ENCODE measurements at places on chromosomes 5 and 9. TPM values are rescaled to one million over a fixed set of nuclear protein-coding genes. Genes with fewer than 3 reads are reported as not detected.

Gene CCNO
- not detected for total RNA-seq

Gene HTR4
- total RNA-seq = 0.99 TPM

Gene TYRP1
- 74.1 TPM for total RNA-seq

Gene SLC34A1
- total RNA-seq = not detected

Gene FREM1
- 3.0 TPM for total RNA-seq

Gene TUSC1
- 9.2 TPM for total RNA-seq

Gene DMGDH
- 2.4 TPM for total RNA-seq

Gene SREK1IP1
- total RNA-seq = 11.7 TPM

Gene TMEM250
- total RNA-seq = 15.1 TPM

Gene C9orf50
- not detected for total RNA-seq

Gene HDAC3
- total RNA-seq = 27.4 TPM

Gene TMEM141
- total RNA-seq = 71.4 TPM

Gene GABRA6
- total RNA-seq = not detected

Gene BSPRY
- 0.25 TPM for total RNA-seq

Gene DOCK2
- total RNA-seq = 4.2 TPM

Gene ROPN1L
- 0.38 TPM for total RNA-seq

Gene CDK7
- 10.5 TPM for total RNA-seq

Gene LCN12
- 7.8 TPM for total RNA-seq

Gene PCDHA13
- total RNA-seq = not detected

Gene TMEM174
- not detected for total RNA-seq

Gene PTPN3
- 27.4 TPM for total RNA-seq

Gene TSLP
- total RNA-seq = 5.3 TPM

Gene CFAP90
- not detected for total RNA-seq

Gene LOX
- total RNA-seq = 4.4 TPM

Gene SLC1A1
- total RNA-seq = 3.1 TPM

Gene FGFR4
- 0.93 TPM for total RNA-seq

Gene CEL
- total RNA-seq = 1.9 TPM

Gene DMRT3
- not detected for total RNA-seq

Gene DBH
- not detected for total RNA-seq

Gene FAM78A
- 47.3 TPM for total RNA-seq

Gene NMUR2
- not detected for total RNA-seq

Gene UBE2QL1
- 25.5 TPM for total RNA-seq

Gene CDC25C
- total RNA-seq = not detected

Gene ZBTB43
- 30.2 TPM for total RNA-seq

Gene LMX1B
- 1.3 TPM for total RNA-seq

Gene CATSPER3
- total RNA-seq = 0.49 TPM

Gene SPEF2
- 2.7 TPM for total RNA-seq

Gene IFNA13
- total RNA-seq = not detected

Gene DDX4
- total RNA-seq = not detected

Gene HACD4
- total RNA-seq = 0.71 TPM

Gene GGTA1
- 34.1 TPM for total RNA-seq

Gene CYLC2
- not detected for total RNA-seq

Gene GNA14
- total RNA-seq = 2.2 TPM

Gene SPINK13
- not detected for total RNA-seq

Gene WDR38
- total RNA-seq = not detected

Gene PCDHGB2
- 8.8 TPM for total RNA-seq

Gene PCAT7
- not detected for total RNA-seq

Gene FAXDC2
- 23.5 TPM for total RNA-seq

Gene CERT1
- 28.8 TPM for total RNA-seq

Gene IFNA2
- not detected for total RNA-seq

Gene GRXCR2
- total RNA-seq = 1.1 TPM

Gene COL15A1
- total RNA-seq = 45.4 TPM
